ENCODE measurements at places on chromosomes 13 and 19. TPM values are rescaled to one million over a fixed set of nuclear protein-coding genes. Genes with fewer than 3 reads are reported as not detected.

DNA sequence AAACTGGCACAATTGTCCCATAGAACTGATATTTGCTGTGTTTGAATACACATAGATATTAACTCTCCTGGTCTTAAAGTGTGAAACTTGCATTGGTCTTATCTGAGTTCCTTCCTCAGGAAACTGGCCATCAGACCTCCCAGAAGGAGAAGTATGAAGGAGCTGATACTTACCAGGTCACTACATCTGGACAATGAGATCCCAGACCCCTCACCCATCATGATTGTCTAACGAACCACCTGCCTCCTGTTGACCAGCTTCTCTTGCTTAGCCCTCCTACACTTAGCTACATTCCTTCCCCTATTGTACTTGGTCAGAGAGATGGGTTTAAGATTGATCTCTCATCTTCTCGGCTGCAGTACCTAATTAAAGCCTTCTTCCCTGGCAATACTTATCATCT lies 413.3 kb downstream of the KCTD12 start:
- no peak for DNase-seq

- DNase-seq, result no peak
Measured at GRCh38 chr19:30620354-30620753, 248.2 kb downstream of the ZNF536 start.

CLEC11A gene
- 23.4 TPM for polyA plus RNA-seq

PIH1D1 gene
- 42.5 TPM for polyA plus RNA-seq

GRCh38 chr19:51470966-51471365 lies 7.4 kb upstream of the CEACAM18 start:
- DNase-seq, result no peak

IZUMO2 gene
- polyA plus RNA-seq, result not detected

DNA sequence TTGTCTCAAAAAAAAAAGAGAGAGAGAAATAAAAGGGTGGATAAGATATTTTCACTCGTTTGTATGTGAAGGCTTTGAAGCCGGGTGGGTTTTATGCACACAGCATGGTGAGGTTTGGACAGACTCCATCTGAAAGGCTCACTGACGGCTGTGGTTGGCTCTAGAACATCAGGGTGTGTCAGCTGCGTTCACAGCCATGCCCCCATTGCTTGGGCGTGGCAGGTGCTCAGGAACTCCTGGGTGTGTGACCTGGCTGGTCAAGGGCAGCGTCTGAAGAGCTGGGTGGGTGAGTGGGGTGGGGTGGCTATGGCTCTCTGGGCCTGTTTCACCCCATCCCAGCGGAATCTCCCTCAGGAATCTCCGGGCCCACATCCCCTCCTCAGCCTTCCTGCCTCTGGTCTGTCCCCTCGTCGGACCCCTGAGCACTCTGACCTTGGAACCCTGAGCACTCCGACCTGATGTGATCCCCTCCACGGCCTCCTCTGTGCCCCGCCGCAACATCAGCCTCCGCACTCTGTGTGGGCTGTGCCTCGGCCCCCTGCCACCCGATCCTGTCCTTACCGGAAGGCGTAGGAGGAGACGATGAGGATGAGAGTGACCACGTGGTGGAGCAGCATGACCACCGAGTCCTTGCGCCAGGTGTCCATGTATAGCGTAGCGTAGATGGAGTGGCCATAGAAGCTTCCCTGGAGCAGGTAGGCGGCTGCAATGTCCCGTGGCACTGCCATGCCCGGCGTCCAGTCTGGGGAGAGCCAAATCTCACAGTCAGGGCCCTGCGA lies 12.2 kb downstream of the CERS1 start:
- DNase-seq, result no peak

OVOL3 gene
- polyA plus RNA-seq, result not detected

PLK5 gene
- polyA plus RNA-seq, result not detected

- no peak for DNase-seq
Measured at GRCh38 chr13:113967206-113967720, 6.6 kb downstream of the C13orf46 start.

SLC10A2 gene
- polyA plus RNA-seq, result not detected

GRCh38 chr13:32426191-32426989 lies 1.5 kb downstream of the N4BP2L1 start:
- DNase-seq, result no peak
